MM.1S (cell line): ENCODE measurements at places on chromosomes 6 and 20.

DNA sequence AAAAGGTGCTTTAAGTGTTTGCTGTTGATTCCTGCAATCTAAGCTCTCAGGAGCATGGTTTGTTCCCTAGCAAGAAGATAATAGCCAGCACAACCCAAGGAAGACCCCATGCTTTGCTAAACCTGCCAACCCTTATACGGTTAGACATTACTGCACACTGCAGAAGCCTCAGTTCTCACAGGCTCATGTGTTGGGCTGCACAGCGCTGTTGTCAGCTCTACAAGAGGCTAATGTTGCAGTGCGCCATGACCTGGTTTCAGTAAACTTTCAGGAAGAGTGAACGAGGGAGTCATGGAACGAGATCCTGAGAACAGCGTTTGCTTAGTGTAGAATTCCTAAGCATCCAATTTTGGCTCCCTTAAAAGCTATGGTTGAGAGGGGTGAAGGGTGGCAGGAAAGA is 218.5 kb downstream of the ARHGAP18 start:
- DNase-seq, result no peak

GRCh38 chr6:37100745-37101144 is 69.2 kb upstream of the PIM1 start:
- DNase-seq, result no peak

GRCh38 chr6:137299681-137300080 is 80.5 kb upstream of the IFNGR1 start:
- DNase-seq, result no peak

GRCh38 chr6:2448826-2449571 is 203.6 kb upstream of the GMDS start:
- DNase-seq, result peak; percentile 34

- DNase-seq, result no peak
These were observed 4.9 kb downstream of the ADGRB3 start for GRCh38 chr6:68639826-68640490.

- DNase-seq, result no peak
These were observed 29.0 kb upstream of the TCP11 start for GRCh38 chr6:35170166-35170565.

GRCh38 chr6:79631693-79632172 is 604 bp downstream of the SH3BGRL2 start:
- DNase-seq, result no peak

DNA sequence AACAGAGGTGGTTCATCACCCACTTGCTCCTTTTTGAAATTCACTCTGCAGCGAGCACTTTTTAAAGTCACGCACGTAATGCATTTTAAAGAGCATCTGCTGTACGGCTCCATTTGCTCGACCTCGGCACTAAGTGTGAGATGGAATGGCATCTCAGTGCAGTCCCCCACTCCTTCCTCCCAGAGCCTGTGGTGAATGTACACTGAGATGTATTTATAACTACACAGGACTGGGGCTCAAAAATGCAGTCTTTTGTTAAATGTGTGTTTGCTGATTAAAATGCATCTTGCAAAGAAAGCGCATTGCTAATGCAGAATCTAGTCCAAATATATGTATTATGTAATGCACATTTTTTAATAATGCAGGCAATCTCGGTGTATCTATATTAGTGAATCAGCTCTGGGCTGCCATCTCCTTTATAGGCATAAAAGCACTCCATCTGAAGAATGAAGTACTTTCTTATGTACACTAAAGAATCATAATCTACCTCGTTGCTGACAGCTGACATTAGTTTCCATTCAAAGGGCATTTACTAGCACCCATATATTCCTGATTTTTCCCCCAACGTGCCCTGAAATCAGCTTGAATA is 14.0 kb downstream of the GNAS-AS1 start:
- DNase-seq, result no peak

DNA sequence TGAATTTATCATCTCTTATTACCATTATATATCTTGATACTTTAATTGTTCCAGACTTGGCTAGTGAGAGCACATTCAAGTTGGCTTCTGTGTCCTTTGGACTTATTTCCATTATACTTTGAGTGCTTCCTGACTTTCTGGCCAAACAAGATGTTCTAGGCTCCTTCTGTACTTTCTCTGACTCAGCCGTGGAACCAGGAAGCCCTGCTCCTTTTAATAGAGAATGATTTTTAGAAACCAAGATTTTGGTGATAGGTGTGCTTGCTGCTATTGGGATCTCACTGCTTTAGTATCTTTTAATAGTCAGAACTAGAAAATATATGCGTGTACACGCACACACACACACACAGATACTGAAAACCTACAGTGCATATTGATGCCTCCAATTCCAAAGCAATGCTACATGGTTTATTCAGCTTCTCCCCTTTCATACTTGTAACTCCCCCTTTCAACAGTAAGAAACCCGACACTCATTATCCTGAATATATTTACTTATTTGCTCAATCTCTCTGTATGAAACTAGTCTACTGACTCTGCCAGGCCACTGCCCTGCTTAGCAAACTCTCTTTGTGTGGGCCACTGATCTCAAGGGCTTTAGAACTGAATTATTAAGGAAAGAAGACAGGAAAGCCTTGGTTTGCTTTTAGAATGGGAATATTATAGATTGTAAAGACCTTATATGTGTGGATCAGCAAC is 42.7 kb upstream of the EZR start:
- DNase-seq, result no peak

GRCh38 chr6:46217671-46218131 is 46.9 kb upstream of the ENPP5 start:
- no peak for DNase-seq

DNA sequence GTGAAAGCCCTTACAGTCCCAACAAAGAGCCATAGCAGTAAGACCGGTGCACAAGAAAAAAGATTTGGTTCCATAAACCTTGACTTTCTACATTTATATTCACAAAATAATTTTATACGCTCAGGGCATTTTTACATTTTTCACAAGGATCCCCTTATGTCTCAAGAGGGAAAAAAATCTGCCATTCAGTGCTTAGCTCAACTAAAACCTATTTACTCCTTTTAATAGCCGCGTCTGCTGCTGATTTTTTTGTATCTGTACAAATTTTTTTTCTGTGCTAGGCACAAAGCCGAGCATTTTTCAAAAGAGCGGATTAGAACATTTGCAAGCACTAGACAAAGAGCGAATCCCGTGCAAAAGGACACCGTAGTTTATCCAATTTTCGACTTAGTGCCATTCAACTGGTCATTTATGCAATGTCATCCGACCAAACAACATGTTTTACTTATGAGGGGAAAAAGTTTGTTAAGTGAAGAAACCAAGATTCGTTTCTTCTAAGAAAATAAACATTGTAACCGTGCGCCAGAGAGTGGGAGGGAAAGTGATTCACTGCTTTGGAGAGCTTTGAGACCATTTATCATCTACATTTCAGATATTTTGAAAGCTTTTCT is 3.7 kb downstream of the TFAP2D start:
- DNase-seq, result no peak

DNA sequence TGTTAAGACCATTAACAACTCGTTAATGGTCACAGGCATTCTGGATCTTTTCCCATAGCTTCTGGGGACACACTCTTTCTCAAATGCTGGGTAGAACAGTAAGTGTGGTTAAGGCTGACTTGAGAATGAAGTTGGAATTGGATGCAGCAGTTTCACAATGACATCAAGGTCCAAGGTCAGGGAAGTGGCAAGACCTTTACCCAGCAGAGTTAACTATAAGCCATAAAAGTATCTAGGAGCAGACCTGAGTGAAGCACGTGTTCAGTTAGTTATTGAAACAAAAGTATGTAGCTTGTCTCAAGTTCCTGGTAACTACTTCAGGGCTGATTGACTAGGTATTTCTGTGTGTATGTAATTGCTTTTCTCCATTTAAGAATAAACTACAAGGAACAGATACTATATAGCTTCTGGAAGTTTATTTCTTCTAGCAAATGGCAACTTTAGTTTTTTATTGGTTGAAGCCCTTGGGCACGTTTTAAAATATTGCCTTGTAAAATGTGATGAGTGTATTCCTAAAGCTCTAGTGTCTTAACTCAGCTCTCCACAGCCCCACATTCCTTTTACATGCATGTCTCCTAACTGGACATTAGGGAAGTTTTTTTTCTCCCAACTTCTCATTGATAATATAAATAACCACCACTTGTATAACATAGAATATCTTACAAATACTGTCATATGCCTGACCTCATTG is 479.0 kb upstream of the CITED2 start:
- no peak for DNase-seq

DNA sequence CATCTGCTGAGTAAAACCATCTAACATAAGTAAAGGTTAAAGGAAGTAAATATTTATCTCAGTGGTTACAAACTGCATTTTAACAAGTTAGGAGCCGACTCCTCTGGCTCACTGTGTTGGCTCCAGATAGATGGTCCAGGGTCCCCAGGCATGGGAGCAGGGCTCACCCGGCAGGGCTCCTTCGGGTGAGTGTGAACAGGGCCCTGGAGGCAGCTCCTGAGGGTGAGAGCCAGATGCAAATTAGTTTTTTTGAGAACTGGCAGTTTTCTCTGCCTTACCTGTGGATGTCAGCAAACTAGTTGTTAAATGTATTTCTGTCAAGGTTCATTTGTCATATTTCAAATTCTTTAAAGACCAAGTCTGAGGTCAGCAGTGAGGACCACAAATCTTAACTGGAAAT is 21.5 kb downstream of the TPBG start:
- peak; percentile 11 for DNase-seq

DNA sequence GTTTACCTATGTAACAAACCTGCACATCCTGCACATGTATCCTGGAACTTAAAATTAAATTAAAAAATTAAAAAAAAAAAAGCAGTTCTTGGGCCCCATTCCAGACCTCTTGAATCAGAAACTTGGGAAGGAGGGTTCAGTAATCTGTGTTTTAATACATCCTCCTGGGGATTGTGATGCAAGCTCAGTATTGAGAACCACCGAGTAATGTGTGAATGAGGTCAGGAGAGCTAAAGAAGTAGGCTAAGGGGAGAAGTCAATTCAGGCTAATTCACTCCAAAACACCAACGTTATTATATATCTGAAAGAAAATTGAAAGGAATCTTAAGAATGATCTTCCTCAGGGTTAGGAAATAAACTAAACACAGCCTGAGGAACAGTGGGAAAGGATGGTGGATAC is 120.4 kb downstream of the RNF144B start:
- no peak for DNase-seq

- DNase-seq, result no peak
These were observed 102.2 kb downstream of the SYCP2 start for GRCh38 chr20:59831024-59831915.
